ENCODE measurements at places on chromosomes 3 and 15.

GRCh38 chr3:176611703-176612102 lies 585.6 kb downstream of the TBL1XR1 start:
- DNase-seq: no peak

DNA sequence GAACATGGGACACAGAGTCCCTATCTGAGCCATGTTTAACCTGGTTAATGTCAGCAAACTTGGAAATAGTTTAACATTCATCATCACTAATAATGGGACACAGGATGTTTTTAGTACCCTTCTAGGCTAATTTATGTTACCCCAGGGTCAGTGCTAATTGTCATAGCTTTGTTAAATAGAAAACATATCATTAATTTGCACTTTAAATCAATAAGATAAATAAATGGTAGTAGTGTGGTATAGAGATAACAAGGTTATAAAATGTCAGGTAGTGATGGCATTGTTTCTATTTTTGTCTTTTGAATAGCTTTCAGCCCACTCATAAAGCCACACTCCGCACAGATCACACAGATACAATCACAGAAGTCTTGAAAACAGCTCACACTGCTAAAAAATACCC lies 534.9 kb downstream of the MECOM start:
- no peak for DNase-seq

GRCh38 chr3:180420016-180420415 lies 181.9 kb upstream of the TTC14 start:
- no peak for DNase-seq

- DNase-seq: no peak
Observed at GRCh38 chr15:75361989-75362641, 6.3 kb downstream of the MAN2C1 start.

- DNase-seq: no peak
Observed at GRCh38 chr3:174620138-174620537, 239.0 kb upstream of the NAALADL2 start.

GRCh38 chr3:53744351-53744750 lies 101.9 kb downstream of the CHDH start:
- DNase-seq: no peak

All from activated effector memory CD4-positive, alpha-beta T cell treated with anti-CD3 and anti-CD28 coated beads, Interleukin-2, amount 50 U/mL, for 16 hours (primary cell).